ENCODE measurements at places on chromosomes 11 and 22.

- no peak for DNase-seq
Measured at GRCh38 chr22:42699976-42700352, 20.7 kb downstream of the A4GALT start.

GRCh38 chr11:70127653-70128434 is 49.7 kb downstream of the ANO1 start:
- DNase-seq = no peak

- no peak for DNase-seq
Measured at GRCh38 chr11:10534316-10534715, 6.7 kb downstream of the RNF141 start.

DNA sequence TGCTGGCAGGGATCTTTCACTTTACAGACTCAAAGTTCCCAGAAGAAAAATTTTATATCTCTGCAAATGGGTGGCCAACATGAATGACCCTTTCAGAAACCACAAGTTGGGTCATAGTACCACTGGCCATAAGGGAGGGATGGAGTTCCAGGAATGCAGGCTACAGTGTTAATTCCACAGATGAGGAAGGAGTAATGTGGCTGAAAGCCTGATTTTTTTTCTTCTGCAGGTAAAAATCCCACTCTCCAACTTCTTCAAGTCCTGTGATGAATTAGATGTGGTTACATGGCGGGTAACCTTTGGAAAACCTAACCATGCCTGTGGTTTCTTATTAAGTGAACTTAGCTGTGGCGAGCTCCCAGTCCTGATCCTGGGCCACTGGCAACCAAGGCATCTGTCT is 103.2 kb downstream of the SLC1A2 start:
- no peak for DNase-seq

- no peak for DNase-seq
Measured at GRCh38 chr11:12784445-12784844, 110.2 kb downstream of the TEAD1 start.

DNA sequence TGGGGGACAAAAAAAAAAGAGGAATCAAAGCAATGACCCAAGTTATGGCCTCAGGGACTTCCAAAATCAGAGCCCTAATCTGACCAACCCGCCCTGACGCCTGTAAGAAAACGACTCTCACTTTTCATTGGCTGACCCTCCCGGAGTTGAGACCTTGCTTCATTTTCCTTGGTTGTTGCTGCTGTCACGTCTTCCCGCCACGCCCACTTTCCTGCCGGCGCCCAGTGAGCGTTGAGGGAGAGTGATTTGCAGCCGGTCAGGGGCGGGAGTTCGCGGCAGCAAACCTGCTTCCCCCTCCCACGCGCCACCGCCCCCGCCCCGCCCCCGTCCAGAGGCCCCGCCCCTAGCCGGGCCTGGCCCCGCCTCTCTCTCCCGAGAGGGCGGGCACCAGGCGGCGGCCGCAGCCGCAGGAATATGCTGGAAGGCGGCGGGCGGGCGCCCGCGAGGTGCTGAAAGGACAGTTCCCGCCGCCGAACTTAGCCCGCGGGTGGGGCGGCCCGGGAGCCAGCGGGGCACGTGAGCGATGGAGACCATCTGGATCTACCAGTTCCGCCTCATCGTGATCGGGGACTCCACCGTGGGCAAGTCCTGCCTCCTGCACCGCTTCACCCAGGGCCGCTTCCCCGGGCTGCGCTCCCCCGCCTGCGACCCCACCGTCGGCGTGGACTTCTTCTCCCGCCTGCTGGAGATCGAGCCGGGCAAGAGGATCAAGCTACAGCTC is at the start of gene RAB39A:
Gene RAB39A (plus strand): TSS at position 403 of the 721 bp plus-strand sequence. CDS start 121 bp downstream, at position 524.
- peak; percentile 28 for DNase-seq

DNA sequence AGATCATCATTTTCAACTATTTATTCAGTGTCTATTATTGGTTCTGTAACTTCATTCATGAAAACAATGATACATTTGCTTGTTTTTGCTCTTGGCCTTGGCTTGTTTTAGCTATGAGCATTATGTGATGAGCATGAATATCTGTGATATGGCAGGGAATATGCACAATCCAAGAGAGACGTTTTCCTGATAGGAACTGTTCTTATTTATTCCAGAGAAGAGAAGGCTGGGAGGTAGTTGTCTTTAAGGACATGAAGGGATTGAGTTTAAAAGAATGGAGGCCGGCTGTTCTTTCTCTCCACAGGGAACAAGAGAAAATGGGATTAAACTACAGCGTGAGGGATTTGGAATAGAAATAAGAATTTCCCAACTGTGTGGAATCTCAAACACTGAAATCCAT is 30.3 kb downstream of the BLID start:
- DNase-seq = no peak

- peak; percentile 34 for DNase-seq
Measured at GRCh38 chr11:11620921-11621572, 758 bp downstream of the GALNT18 start.

DNA sequence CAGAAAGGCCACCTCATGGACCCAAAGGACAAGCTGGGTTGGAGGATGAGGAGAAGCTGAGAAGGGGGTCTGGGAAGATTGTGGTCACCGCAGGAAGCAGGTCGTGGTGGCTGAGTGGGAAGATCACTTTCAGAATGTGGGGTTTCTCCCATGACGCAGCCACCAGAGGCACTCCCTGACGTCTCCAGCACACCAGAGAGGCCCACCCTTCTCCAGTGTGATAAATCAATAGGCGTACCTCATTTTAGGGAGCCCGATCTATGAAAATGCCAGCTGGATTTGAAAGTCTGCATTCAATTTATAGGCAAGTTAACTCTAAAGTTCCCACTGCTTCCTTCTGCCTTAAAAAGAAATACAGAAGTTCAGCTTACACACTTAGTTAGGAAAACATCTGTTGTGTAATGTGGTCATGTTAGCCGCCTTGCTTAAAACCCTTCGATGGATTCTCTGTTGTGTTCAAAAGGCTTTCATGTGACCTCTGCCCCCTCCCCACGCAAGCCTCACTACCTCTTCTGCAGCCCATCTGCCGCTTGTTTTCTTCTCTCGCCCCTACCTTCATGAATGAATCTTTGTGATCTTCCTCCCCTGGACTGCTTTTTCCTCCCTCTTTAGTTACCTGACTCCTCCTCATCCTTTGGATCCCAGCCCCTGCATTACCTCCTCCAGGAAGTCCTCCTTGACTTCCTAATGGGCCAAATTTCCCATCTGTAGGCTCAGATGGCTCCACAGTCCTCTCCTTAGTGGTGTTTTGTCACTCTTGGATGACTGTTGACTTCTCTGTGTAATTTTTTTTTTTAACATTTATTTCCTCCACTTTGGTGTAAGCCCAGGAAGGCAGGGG is 10.7 kb downstream of the TSPAN18 start:
- DNase-seq = no peak

DNA sequence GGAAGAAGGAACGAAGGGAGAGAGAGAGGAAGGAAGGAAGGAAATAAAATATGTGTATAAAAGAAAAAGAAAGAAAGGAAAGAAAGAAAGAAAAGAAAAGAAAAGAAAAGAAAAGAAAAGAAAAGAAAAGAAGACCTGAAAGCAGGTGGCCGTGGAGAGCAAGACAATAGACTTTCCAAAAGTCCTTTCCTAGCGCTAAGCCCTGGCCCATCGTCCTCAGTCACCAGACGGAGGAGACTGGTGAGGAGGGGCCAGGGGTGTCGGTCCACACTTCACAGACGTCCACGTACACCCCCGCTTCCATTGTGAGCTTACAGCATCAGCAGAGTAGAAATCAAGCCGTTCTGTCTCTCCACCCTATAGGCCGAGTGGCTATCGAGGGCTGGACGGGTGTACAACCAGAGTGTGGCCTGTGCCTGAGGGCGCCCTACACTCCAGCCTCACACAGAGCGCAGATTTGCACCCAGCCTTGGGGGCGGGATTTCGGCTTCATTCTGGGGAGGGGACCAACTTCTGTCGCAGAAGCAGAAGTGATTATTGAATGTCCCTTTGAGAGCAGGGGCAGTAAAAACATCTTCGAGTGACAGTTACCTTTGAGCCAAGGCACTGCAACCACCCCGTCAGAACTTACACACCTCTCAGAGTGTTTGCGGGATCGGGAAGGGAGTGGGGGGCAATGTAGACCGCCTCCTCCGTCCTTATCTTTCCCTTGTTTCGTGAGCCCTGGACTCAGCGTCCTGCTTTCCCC is 2.0 kb upstream of the BSX start:
- no peak for DNase-seq

- no peak for DNase-seq
Measured at GRCh38 chr11:110305169-110306018, 9.0 kb upstream of the RDX start.

- DNase-seq = no peak
Measured at GRCh38 chr11:78788533-78788932, 213.9 kb upstream of the NARS2 start.

GRCh38 chr22:36929621-36930020 is 16.2 kb downstream of the CSF2RB start:
- DNase-seq = no peak

GRCh38 chr11:68469122-68469521 is 8.6 kb downstream of the PPP6R3 start:
- DNase-seq = no peak

DNA sequence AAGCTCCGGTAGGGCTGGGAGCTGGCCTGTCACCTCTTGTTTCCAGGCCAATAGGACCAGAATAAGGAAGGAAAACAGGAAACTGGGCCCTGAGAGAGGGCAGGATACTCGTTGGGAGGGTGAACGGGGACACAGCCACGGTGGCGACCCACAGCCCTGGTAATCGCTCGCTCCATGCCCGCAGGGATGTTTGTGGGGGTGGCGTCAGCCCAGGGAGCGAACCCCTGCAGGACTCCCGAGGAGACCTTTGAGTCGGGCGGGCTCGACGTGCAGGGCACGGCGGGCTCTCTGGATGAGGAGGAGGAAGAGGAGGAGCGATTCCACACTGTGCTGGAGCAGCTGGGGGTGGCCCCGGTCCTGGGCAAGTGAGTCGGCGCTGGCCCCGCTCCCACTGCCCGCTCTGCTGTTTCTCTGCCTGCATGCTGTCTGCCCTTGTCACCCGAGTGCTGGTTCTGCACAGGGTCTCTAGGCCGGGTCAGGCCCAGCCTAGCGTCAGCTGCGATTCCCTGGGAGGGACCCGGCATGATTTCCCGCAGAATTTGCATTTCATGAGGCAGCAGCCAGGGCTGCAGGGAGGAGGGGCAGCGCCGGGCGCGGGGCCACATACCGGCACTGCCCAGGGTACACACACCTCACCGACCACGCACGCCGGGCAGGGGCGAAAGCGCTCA is 1.6 kb downstream of the CRACR2B start:
- no peak for DNase-seq

DNA sequence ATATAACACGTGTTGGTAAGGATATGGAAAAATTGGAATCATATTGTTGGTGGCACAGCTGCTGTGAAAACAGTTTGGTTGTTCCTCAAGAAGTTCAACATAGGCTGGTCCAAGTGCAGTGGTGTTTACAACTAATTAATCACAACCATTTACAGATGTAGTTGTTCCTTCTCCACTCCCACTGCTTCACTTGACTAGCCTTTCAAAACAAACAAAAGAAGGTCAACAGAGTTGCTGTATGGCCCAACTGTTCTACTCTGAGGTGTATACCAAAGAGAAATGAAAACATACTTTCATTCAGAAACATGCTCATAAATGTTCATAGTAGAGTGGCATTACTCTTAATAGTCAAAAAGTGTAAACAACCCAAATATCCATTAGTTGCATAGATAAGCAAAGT is 36.6 kb upstream of the ACAT1 start:
- no peak for DNase-seq

DNA sequence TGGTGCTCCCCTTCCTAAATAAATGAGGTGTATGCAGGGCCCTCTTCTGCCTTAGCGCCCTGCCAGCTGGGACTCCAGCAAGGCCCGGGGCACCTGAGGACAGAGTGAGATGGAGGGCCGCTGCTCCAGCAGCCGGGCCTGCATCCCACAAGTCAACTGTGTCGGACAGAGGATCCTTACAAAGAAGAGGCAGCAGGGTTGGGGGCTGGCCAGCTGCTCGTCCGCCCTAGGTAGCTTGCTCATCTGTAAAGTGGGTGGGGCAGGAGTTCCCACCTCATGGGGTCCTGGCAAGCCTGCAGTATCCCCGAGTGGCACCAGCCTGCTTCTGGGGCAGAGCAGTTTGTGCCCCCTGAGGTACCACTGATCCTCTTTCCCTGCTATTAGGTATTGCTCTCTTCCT is 7.6 kb downstream of the TMEM121B start:
- DNase-seq = no peak

- no peak for DNase-seq
Measured at GRCh38 chr22:22655452-22656290, 11.3 kb downstream of the GGTLC2 start.

GRCh38 chr11:104146421-104146820 is 17.5 kb downstream of the PDGFD start:
- DNase-seq = no peak

DNA sequence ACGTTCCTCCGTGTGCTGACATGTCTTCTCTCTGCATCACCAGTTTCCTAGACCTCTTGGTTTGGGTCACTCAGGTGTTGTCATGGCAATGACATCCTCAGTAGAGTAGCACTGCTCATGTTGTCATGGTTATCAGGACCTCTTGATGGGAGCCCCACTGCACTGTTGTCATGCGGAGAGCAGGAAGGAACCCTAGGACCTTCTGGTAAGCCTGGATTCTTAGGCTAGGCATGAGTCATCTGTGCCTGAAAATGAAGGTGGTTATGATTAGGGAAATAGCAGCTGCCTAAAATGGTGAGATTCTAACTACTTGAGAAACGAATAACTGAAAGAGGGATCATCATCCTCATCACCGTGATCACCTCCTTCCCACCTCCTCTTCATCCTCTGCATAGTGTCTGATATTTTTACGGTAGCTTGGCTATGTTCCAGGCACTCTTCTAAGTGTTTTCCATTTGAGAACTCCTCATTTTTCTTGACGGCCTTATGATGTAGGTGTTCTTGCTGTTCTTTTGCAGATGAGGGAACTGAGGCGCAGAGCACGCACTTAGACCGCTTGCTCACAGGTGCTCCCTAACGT is 858.4 kb downstream of the NTM start:
- no peak for DNase-seq

- peak; percentile 36 for DNase-seq
Measured at GRCh38 chr11:126459691-126460281, 104.3 kb downstream of the ST3GAL4 start.

- no peak for DNase-seq
Measured at GRCh38 chr11:97259884-97260283, 870.1 kb downstream of the JRKL start.

DNA sequence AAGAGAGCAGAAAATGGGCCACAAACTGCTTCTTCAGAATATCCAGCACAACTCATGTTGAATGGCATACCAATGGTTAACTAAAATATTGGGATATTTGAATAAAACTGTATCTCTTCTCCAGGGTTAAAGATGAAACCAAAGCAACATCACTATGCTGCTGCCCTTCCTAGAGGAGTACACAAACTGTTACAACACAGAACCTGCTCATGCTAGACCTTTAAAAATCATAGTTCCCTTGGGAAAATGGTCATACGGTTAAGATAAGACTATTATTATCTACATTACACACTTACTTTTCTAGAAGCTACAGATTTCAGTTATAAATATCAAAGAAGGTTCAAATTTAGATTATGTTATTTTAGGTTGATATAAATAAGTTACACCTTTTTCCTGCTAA is 78.6 kb upstream of the TP53AIP1 start:
- no peak for DNase-seq

- no peak for DNase-seq
Measured at GRCh38 chr22:39134366-39135091, 18.0 kb downstream of the CBX7 start.

- DNase-seq = no peak
Measured at GRCh38 chr22:32518381-32518780, 43.8 kb downstream of the FBXO7 start.

Data from uterus (tissue), 4 donors.